Foreskin keratinocyte (primary cell): ENCODE measurements at places on chromosomes 16 and 17.

DNA sequence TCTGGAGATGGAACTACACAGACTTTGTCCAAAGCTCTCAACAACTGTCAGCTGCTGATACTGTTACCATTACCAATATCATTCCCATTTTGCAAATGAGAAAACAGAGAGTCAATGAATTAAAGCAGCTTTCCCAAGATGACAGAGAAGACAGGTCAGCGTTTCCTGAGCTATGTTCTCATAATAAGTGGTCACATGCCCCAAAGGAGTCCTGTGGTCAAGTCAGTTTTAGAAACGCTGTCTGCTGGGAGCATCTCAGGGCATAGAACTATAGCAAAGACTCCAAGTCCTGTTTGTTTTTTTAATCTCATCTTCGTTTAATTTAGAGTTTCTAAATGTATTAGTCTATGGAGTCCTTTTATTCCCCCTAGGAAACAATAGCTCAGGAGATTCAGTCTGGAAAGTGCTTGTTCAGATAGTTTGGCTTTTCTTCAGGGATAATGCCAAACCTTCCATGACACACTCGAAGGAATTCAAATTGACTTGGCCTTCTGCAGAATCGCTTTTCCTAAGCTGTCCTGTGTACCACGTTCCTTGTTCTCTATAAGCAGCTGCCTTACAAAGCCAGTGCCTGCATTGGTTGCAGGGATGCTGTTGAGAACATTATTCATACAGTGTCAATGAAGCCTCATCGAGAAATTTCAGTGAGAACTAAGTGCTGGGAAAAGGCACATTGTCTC is 12.1 kb downstream of the CCDC42 start:
- DNase-seq: no peak

DNA sequence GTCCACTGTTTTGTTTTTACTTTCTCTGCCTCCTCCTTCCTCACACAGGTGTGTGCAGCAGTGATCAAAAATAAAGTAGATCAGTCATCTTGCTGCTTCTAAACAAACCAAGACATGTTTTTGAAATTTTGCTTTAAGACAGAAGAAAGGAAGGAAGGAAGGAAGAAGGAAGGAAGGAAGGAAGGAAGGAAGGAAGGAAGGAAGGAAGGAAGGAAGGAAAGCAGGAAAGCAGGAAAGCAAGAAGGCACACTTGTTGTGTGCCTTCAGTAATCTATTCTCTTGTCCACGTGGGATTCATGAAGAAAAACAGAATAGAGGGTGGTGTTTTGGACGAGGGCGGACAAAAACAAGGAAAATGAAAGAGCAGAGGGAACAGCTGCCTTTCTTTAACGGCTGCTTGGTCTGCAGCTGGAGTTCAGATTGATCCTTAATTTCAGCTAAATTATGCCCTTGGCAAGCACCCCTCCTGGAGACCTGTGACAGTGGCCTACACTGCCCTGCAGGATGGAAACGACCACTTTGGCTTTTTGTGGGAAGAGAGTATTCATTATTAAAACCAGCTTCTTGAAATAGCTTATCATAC is 188.5 kb upstream of the IRX3 start:
- no peak for DNase-seq

- no peak for DNase-seq
Measured at GRCh38 chr16:54403580-54403979, 117.0 kb upstream of the IRX3 start.

GRCh38 chr17:17693253-17694168 is 12.3 kb downstream of the RAI1 start:
- no peak for DNase-seq

GRCh38 chr16:82917886-82918595 is 291.3 kb downstream of the CDH13 start:
- no peak for DNase-seq

DNA sequence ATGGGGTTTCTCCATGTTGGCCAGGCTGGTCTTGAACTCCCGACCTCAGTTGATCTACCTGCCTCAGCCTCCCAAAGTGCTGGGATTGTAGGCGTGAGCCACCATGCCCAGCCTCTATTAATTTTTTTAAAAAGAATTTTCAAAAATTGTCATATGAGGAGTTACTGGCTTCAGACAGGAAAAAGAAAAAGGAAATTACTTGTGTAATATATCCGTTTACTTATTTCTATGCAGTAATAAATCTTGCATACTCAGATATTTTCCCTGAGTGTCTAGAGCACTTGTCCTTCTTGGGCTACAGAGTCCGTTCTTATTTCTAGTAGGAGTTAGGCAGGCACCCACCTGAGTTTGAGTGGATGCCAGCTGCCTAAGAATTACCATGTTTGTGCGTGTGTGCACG is 85.8 kb downstream of the VMP1 start:
- DNase-seq: no peak

GRCh38 chr16:71771571-71771970 is 37.1 kb downstream of the AP1G1 start:
- DNase-seq: no peak
